Stimulated activated CD4-positive, alpha-beta T cell treated with anti-CD3 and anti-CD28 coated beads, TNF-alpha, amount 100 ng/mL, for 24 hours (primary cell): ENCODE measurements at places on chromosomes 3 and 15.

DNA sequence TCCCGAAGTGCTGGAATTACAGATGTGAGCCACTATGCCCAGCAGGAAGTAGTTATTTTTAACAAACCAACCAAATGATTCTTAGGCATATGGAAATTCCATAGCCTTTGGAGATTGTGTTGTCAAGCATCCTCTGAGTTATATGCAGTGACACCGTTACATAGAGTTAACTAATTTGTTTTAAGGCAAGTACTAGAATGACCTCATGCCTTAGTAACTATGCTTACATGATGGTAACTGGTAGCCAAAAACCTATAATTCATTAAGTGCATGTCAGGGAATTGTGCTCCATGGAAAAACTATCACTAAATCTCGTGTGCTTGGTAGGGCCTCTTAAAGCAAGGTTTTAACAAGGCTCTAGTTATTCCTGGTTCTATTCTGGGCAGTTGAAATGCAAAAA lies 392.8 kb downstream of the TUSC7 start:
- no peak for DNase-seq

DNA sequence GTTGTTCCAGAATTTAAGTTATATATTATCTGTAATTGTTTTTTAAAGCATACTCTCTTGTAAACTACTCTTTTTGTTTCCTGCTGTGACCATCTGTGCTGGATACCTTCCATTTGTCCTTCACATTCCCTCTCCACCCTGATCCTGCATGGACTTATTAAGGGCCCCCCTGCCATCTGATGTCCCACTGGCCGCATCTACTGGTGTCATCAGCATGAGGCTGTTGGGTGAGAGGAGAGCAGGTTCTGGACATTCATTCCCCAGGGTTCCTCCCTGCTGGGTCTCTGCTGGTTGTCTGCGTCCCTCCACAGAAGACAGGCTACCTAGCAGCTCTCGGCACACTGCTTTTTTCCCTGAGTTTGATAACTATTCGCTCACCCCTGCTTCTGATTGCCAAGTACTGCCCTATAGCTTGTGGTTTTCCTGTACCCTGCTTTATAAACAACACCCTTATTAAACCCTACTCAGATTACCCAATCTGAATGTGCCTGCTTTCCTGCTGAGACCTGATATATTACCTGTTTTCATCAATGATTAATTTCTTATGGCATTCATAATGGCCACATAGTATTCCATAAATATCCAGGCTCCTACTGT lies 7.7 kb downstream of the CMTM8 start:
- no peak for DNase-seq

GRCh38 chr3:186671051-186671450 lies 5.2 kb downstream of the HRG start:
- no peak for DNase-seq

- DNase-seq, result no peak
These were observed 72.8 kb upstream of the CTNNB1 start for GRCh38 chr3:41126472-41126871.
